ENCODE measurements at places on chromosomes 1 and 21. TPM values are rescaled to one million over a fixed set of nuclear protein-coding genes. Genes with fewer than 3 reads are reported as not detected.

TMEM52 gene
- 1.4 TPM for polyA plus RNA-seq

GRCh38 chr1:228976316-228976715 lies 241.0 kb downstream of the RHOU start:
- no peak for DNase-seq
- no peak overlapping the region for H3K4me3 ChIP-seq
- no peaks in the 10 kb centered on the region for H3K27me3 ChIP-seq

SLC9C2 gene
- 0.07 TPM for polyA plus RNA-seq

PRAMEF12 gene
- polyA plus RNA-seq, result not detected

DNA sequence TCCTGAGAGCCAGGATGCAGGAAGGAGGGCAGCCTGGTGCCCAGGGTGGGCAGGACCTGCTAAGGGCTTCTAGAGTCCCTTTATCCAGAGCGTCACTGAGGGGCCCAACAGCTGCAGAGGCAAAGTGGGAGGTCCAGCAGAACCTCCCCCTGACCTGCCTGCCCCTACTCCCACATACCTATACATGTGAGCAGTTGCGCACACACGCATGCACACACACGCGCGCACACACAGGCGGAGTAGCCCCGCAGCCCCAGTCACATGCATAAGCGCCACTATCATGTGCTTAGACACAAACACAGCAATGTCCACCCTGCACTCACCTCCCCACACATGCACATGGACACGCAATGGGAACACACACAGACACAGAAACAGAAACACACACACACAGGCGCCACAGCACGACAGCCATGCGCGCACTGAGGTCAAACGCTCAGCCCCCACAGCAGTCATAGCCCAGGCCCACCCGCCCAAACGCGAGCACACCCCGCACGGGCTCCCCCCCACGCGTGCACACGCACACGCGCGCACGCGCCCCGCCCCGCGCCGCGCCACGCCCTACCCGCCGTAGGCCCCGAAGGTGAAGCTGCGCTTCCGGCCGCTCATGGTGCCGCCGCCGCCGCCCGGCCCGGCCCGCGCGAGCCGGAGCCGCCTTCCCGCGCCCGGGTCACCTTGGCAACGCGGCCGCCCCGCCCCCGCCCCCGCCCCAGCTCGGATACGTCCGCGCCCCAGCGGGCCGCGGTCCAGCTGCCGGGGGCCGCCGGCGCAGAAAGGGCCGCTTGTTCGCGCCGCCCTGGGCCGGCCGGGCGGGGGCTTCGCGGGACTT lies 17.7 kb downstream of the RAP1GAP start:
- H3K36me3 ChIP-seq, result no peaks in the 10 kb centered on the region
- H3K27me3 ChIP-seq, result no peaks in the 10 kb centered on the region
- H3K4me3 ChIP-seq, result peak overlapping the region; percentile 39

GRCh38 chr1:228434689-228435088 lies 18.0 kb upstream of the TRIM17 start:
- no peaks in the 10 kb centered on the region for H3K27me3 ChIP-seq
- no peak for DNase-seq
- no peak overlapping the region for H3K4me3 ChIP-seq
- H3K4me1 ChIP-seq, result no peaks in the 10 kb centered on the region
- H3K27ac ChIP-seq, result no peak overlapping the region
- H3K36me3 ChIP-seq, result no peaks in the 10 kb centered on the region

GRCh38 chr1:116472431-116472961 lies 98.3 kb downstream of the CD58 start:
- H3K27me3 ChIP-seq, result no peaks in the 10 kb centered on the region
- H3K27ac ChIP-seq, result no peak overlapping the region
- no peaks in the 10 kb centered on the region for H3K36me3 ChIP-seq
- no peak overlapping the region for H3K4me3 ChIP-seq
- DNase-seq, result no peak

NES gene
- 31.7 TPM for polyA plus RNA-seq

- no peak for DNase-seq
- H3K4me3 ChIP-seq, result no peak overlapping the region
- no peaks in the 10 kb centered on the region for H3K27me3 ChIP-seq
- H3K36me3 ChIP-seq, result no peaks in the 10 kb centered on the region
- H3K4me1 ChIP-seq, result no peaks in the 10 kb centered on the region
Measured at GRCh38 chr1:172494166-172494565, 38.8 kb upstream of the SUCO start.

DNA sequence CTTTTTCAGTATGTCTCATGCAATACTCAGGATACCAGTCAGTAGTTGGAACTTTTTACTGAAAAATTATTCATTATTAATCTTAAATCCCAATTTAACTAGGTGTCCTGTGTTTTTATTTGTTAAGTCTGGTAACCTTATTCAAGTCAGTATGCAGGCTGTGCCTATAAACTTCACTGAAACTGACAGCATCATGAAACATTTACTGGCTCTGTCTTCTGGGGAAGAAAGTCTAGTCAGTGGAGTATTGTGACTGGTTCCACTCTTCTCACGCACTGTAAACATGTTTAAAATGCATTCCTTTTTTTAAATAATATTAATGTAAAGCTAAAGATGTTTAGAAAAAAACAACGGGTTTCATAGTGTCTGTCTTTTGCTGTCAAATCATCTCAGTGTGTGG lies 739.7 kb downstream of the LTN1 start:
- peaks cover 7% of the 10 kb centered on the region for H3K4me1 ChIP-seq
- no peak overlapping the region for H3K27ac ChIP-seq
- H3K27me3 ChIP-seq, result no peaks in the 10 kb centered on the region
- no peaks in the 10 kb centered on the region for H3K36me3 ChIP-seq
- H3K4me3 ChIP-seq, result no peak overlapping the region

ZMYND12 gene
- polyA plus RNA-seq, result 4.8 TPM

DNA sequence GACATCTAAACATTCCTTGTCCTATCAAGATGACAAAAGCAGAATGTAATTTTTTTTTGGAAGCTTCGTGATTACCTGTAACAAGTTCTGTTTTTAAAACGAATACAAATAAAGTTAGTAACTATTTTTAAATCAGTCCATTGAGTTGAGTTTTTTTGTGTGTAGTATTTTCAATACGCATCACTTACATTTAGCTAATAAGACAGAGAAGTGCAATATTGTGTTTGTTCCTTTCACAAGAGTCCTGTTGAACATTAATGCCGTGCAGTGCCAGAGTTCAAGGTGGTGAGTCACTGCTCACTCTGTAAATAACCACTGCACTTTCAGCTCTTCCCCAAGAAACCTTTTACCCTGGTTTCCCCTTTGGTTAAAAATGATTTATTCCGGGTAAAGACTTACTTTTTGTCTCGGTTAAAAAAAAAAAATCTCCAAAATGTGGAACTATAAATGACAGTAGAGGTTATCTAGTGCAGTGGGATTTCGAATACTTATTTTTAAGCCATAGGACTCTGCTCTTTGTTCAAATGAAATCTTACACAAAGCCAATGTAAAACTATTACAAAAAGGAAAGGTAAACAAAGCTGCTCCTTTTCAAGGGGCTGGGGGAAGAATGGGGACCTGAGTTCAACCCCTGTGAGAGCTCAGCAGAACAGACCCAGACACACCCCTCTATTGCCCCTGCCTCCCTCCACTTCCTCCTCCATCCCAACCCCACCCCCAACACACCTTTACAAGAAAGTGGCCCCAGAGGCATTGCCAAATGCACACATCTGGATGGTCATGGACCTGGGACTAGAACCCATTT lies 14.8 kb upstream of the NCMAP start:
- H3K4me1 ChIP-seq, result no peaks in the 10 kb centered on the region
- no peak for DNase-seq
- no peak overlapping the region for H3K4me3 ChIP-seq
- H3K36me3 ChIP-seq, result no peaks in the 10 kb centered on the region

DNA sequence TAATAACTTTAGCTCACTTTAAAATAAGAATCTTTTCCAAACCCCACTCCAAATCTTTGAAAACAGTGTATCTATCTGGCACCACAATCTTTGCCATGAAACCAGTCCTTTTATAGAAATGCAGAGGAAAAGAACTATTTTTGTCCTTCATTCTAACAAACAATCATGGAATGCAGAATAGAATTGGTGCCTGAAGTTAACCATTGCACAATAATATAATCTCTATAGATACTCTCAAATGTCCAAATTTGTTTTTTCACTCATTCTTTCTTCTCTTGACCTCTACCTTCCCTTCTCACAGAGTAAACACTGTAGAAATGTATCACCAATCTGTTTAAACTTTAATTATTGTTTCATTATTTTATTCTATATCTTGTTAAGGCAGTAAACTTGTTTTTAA lies 34.8 kb downstream of the TTLL7 start:
- no peaks in the 10 kb centered on the region for H3K27me3 ChIP-seq
- H3K27ac ChIP-seq, result no peak overlapping the region
- H3K36me3 ChIP-seq, result no peaks in the 10 kb centered on the region

GNL2 gene
- polyA plus RNA-seq, result 44.5 TPM

- H3K4me3 ChIP-seq, result no peak overlapping the region
- H3K36me3 ChIP-seq, result no peaks in the 10 kb centered on the region
- no peaks in the 10 kb centered on the region for H3K27me3 ChIP-seq
Measured at GRCh38 chr21:15638856-15639549, 90.8 kb upstream of the USP25 start.

DNA sequence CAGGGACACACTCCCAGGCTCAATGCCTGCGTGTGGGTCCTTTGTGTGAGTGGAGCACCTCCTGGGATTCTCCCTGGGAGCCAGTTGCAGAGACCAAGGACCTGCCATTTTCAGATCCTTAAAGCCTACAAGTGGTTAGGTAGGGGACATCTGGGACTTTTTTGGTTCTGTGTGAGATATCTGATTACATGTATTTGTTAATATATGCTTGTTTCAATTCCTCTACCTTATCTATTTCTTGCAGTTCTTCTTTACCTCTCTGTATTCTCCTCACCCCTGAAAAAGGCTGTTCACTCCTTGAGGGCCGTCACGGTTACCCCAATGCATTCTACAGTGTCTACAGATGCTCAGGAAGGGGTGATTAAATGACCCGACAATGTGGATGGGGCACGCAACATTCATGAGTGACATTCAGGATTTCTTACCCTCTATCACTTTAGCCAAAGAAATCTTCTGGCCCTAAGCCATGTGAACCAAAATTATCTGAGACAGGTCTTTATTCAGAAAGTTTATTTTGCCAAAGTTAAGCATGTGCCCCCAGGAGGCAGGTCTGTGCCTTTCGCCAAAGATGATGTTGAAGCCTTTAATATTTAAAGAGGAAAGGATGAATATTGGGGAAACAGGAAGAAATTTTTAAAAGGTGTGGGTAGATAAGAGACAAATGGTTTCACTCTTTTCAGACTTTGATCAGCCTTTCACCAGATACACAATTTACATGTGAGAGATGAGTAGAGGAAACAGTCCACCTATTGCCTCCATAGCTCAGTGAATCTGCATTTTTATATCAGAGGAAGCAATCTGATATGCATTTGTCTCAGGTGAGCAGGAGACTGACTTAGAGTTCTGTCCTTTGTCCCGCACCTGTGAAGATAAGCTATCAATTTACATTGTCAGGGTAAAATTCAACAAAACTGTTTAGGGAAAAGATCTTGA lies 44.6 kb upstream of the MPZL1 start:
- H3K36me3 ChIP-seq, result no peaks in the 10 kb centered on the region
- H3K27me3 ChIP-seq, result no peaks in the 10 kb centered on the region
- no peak overlapping the region for H3K27ac ChIP-seq

PTGS2 gene
- 2.4 TPM for polyA plus RNA-seq

GRCh38 chr1:155424091-155424490 lies 103.4 kb downstream of the RUSC1 start:
- no peaks in the 10 kb centered on the region for H3K4me1 ChIP-seq
- no peaks in the 10 kb centered on the region for H3K36me3 ChIP-seq
- no peak overlapping the region for H3K4me3 ChIP-seq

- H3K4me1 ChIP-seq, result no peaks in the 10 kb centered on the region
- no peak for DNase-seq
- H3K27ac ChIP-seq, result no peak overlapping the region
- H3K27me3 ChIP-seq, result no peaks in the 10 kb centered on the region
- no peaks in the 10 kb centered on the region for H3K36me3 ChIP-seq
Measured at GRCh38 chr1:199150756-199151155, 511.9 kb downstream of the PTPRC start.

DNA sequence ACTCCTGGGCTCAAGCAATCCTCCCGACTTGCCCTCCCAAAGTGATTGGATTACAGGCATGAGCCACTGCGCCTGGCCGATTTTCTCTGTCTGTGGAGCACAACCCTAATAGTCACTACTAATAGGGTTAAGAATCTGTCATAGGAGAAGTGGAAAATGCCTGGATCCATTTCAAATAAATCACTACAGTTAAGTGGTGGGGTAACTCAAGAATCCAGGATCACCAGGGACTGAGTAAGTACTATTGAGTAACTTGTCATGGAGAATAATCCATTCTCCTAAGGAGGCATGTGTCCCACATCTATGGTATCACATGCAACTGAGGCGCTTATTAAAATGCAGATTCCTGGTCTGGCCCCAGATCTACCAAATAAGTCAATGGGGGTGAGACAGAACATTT lies 53.2 kb downstream of the OPTC start:
- no peaks in the 10 kb centered on the region for H3K36me3 ChIP-seq
- no peak for DNase-seq
- H3K27me3 ChIP-seq, result no peaks in the 10 kb centered on the region
- no peak overlapping the region for H3K4me3 ChIP-seq
- H3K4me1 ChIP-seq, result no peaks in the 10 kb centered on the region

- H3K4me3 ChIP-seq, result no peak overlapping the region
- H3K27ac ChIP-seq, result no peak overlapping the region
Measured at GRCh38 chr1:20138346-20138745, 777 bp upstream of the PLA2G2F start.

DNA sequence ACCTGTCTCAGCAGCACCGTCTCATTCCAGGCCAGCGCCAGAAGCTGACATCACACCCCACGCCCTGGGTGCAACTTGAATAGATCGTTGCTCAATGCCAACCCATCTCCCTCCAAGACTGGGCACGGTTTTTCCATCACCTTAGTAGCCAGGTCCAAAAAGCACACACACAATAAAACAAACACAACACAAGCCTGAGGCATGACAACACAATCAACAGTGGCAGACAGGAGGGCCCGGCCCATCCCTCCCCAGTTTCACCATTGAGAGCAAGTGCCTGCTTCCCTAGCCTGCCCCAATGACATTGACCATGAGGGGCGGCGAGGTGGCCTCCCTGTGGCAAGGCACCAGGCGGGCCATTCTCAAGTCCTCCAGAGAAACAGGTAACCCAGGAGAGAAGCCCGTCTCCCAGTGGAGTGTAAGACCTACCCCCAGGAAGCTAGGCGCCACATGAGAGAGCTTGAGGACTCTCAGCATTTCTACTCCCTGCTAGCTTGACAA lies 2.7 kb downstream of the IFFO2 start:
- no peak for DNase-seq
- no peak overlapping the region for H3K27ac ChIP-seq
- no peak overlapping the region for H3K4me3 ChIP-seq
- H3K36me3 ChIP-seq, result no peaks in the 10 kb centered on the region
- H3K27me3 ChIP-seq, result no peaks in the 10 kb centered on the region
- peaks cover 19% of the 10 kb centered on the region for H3K4me1 ChIP-seq

GRCh38 chr1:160400646-160401486 lies 502 bp downstream of the VANGL2 start:
- H3K4me1 ChIP-seq, result peaks cover 10% of the 10 kb centered on the region
- peak overlapping the region; percentile 43 for H3K27ac ChIP-seq
- no peaks in the 10 kb centered on the region for H3K27me3 ChIP-seq
- H3K4me3 ChIP-seq, result peak overlapping the region; percentile 84

TMCC2 gene
- 2.3 TPM for polyA plus RNA-seq
